A549 treated with CpdA at 1 μM for 4 hours (cell line): ENCODE measurements at places on chromosomes 3 and 15. TPM values are rescaled to one million over a fixed set of nuclear protein-coding genes. Genes with fewer than 3 reads are reported as not detected.

CIB1 gene
- total RNA-seq, result 187 to 260 TPM (median 238 TPM) in 5 replicates

LEKR1 gene
- total RNA-seq, result 0.36 to 1.0 TPM (median 0.51 TPM) in 5 replicates

MAP1A gene
- total RNA-seq, result 0.70 to 1.0 TPM (median 0.81 TPM) in 5 replicates

CHRM5 gene
- 0.01 to 0.02 TPM in 2 of 5 replicates, not detected in the others for total RNA-seq

PDE12 gene
- total RNA-seq, result 13.3 to 14.9 TPM (median 14.6 TPM) in 5 replicates

DNAH12 gene
- 0.05 to 0.19 TPM (median 0.11 TPM) in 4 of 5 replicates, not detected in the other for total RNA-seq

ALG1L2 gene
- total RNA-seq, result not detected in 5 replicates

HDC gene
- total RNA-seq, result 0.07 to 0.16 TPM (median 0.10 TPM) in 3 of 5 replicates, not detected in the others

PLOD2 gene
- total RNA-seq, result 116 to 171 TPM (median 139 TPM) in 5 replicates

UACA gene
- 45.3 to 64.9 TPM (median 50.9 TPM) in 5 replicates for total RNA-seq

CLPX gene
- total RNA-seq, result 35.8 to 67.3 TPM (median 45.5 TPM) in 5 replicates

ENTPD3 gene
- total RNA-seq, result 0.13 TPM in 1 of 5 replicates, not detected in the others

BCHE gene
- total RNA-seq, result 0.54 to 1.4 TPM (median 0.94 TPM) in 5 replicates

GALNT15 gene
- 0.03 to 0.21 TPM in 2 of 5 replicates, not detected in the others for total RNA-seq

LRRC49 gene
- 4.1 to 5.5 TPM (median 5.3 TPM) in 5 replicates for total RNA-seq

PRICKLE2 gene
- 1.9 to 3.4 TPM (median 2.1 TPM) in 5 replicates for total RNA-seq

SGO1 gene
- 14.8 to 19.4 TPM (median 15.6 TPM) in 5 replicates for total RNA-seq

MCF2L2 gene
- 0.10 to 0.26 TPM (median 0.15 TPM) in 3 of 5 replicates, not detected in the others for total RNA-seq

SRP14 gene
- 228 to 271 TPM (median 247 TPM) in 5 replicates for total RNA-seq

DUOXA1 gene
- 0.09 to 0.26 TPM (median 0.16 TPM) in 4 of 5 replicates, not detected in the other for total RNA-seq

GASK1A gene
- total RNA-seq, result not detected in 5 replicates

SLC24A5 gene
- total RNA-seq, result not detected in 5 replicates

VGLL4 gene
- total RNA-seq, result 28.2 to 32.0 TPM (median 30.0 TPM) in 5 replicates

FAM162A gene
- 34.6 to 39.7 TPM (median 36.4 TPM) in 5 replicates for total RNA-seq

TRA2B gene
- total RNA-seq, result 164 to 188 TPM (median 171 TPM) in 5 replicates

ALDH1L1 gene
- total RNA-seq, result 0.11 to 0.64 TPM (median 0.23 TPM) in 5 replicates

ZNF385D gene
- not detected in 5 replicates for total RNA-seq

SELENOS gene
- total RNA-seq, result 143 to 153 TPM (median 144 TPM) in 5 replicates

WDR76 gene
- total RNA-seq, result 10.5 to 15.0 TPM (median 12.0 TPM) in 5 replicates

NR2E3 gene
- 0.17 to 0.38 TPM (median 0.21 TPM) in 4 of 5 replicates, not detected in the other for total RNA-seq

STAB1 gene
- total RNA-seq, result 0.05 TPM in 1 of 5 replicates, not detected in the others

IDH2 gene
- total RNA-seq, result 37.7 to 47.9 TPM (median 45.1 TPM) in 5 replicates

GABRB3 gene
- total RNA-seq, result 63.6 to 86.1 TPM (median 78.5 TPM) in 5 replicates

DGKG gene
- 9.4 to 14.4 TPM (median 10.1 TPM) in 5 replicates for total RNA-seq
